ENCODE measurements at places on chromosomes 6 and 20.

- no peak for DNase-seq
Measured at GRCh38 chr20:31679357-31680285, 41.9 kb downstream of the COX4I2 start.

GRCh38 chr20:13042458-13042794 lies 33.7 kb downstream of the SPTLC3 start:
- no peak for DNase-seq

GRCh38 chr6:23177806-23178205 lies 608.4 kb downstream of the HDGFL1 start:
- no peak for DNase-seq

- DNase-seq, result no peak
Measured at GRCh38 chr6:95805699-95806098, 210.1 kb upstream of the FUT9 start.

DNA sequence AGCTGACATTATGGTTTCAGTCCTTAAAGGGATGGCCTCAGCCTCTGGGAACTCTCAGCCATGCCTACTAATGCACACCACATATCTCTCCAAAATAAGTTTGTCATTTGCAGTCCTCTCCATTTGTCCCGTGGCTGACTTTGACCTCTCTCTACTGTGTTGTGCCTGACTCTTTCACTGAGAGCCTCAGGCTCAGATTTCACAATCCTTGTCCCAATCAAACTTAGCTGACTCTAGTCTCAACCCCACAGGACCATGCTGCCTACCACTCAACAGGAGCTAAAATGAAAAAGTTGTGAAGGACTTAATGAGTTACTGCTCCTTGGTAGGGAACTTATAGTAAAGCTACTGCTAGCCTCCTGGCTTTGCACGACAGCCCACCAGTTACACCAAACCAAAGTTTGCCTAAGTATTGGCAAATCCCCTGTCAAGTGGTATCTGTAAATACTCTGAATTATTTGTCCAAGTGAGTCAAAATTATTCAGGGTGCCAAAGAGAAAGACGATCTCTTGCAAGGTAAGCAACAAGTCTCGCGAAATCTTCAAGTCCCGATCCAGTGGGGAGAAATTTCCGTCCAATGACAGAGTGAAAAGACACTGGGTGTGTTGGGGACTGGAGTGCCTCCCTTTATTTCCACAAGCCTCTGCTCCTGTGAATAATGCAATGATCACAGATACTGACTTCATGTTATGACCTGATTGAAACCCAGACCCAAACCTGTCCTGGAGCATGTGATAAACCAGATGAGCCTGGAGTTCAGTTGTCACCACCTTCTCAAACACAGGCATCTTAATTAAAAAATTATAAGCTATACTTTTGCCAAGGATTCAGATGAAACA lies 124.4 kb upstream of the FOXQ1 start:
- no peak for DNase-seq

DNA sequence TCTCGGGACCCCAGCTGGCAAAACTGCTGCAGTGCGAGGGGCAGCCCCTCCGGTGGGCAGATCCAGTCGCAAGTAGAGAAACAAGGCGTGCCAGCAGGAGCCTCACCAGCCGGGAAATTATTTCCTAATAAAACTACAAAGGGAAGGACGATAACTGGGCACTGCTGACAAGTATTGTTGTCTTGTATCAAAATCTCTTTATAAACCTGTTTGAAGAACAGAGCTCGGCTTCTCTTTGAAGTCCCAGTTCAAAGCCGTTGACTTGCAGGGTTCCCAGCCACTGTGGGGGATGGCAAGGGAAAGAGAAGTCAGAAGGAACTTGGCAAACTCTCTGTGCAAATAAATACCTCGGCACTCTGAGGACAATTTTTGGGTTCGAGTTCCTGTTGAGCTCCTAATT lies 504.5 kb downstream of the CD83 start:
- no peak for DNase-seq

GRCh38 chr20:46936415-46937156 lies 41.9 kb downstream of the EYA2 start:
- no peak for DNase-seq
